ENCODE measurements at places on chromosomes 16 and 17.

GRCh38 chr17:13563866-13564265 lies 37.9 kb downstream of the HS3ST3A1 start:
- no peak for DNase-seq

DNA sequence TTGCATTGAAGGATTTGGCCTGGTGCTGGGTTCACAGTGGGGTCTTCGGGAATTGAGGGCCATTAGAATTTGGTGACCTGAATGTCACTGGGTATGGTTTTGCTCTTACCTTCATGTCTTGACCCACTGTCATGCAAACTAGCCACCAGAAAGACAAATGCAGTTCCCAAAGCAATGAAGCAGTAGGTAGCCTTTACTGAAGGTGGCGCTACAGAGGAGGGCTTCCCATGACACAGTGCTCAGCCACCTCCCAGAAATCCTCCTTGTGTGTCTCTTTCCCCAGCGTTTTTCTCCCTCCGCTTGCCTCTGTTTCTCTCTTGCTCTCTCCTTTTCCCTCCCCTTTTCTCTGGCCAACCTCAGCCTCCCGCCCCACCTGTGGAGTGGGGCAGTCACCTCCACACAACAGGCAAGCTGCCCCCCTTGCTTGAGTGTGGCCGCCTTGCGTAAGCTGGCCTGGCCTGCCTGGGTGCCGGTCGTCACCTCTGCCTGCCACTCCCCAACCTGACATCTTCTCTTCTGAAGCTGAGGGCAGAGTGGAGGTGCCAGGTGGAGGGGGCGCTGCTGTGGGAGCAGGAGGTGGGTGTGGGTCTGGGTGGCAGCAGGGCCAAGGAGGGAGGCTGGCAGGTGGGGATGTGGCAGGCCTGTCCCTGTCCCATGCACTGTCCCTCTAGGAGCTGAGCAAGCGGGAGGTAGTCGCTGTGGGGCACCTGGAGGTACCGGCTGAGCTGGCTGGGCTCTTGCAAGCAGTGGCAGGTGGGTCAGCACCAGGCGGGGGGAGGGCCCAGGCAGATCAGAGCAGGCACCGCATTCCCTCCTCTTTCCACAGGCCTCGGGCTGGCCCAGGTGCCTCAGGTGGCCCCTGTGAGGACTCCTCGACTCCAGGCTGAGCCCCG lies 34.7 kb downstream of the MYO15A start:
- peak; percentile 50 for DNase-seq

DNA sequence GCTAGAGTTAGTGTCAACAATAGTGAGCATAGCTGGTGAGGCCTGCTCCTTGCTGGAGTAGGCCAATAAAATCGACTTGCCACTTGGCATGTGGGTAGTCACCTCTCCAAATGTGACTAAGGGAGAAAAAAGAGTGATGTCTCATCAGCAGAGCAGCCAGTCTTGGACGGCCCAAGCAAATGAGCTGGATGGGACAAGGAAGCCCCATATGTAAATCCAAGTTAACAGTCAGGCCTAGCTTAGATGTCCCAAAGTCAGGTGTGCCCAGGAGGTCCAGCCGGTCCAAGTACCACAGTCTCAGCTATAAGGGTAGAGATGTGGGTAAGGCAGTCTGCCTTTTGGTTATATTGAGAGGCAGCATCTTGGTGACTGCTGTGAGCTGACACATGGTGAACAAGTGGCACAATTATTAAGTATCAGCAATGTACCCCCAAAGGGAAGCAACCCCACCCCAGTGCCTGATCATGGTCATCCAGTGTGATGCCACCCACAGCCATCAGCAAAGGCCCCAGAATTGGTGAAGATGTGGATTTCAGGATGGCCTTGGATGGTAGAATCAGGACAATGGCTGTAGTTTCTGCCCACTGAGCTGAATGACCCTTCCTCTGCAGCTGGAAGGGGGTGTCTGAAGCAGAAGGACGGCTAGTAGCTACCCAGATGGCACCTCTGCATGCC lies 83.4 kb downstream of the TNFRSF13B start:
- no peak for DNase-seq

DNA sequence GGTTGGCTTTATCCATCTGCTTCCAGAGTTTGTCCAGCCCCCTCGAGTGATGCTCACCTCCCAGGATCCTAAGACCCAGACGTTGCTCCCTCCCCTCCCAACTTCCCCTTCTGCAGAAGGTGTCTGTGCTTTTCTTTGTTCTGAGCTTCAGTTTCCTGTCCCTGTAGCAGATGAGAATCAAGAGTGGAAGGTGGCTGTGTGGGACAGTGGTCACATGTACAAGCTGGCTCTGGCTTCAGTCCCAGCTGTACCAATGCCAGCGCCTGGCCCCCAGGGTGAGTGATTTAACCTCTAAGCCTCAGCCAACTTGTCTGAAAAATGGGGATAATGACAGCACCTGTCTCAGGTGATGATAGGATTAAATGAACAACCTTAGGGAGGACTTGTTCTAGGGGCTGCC lies 7.7 kb downstream of the PRR15L start:
- DNase-seq, result no peak

DNA sequence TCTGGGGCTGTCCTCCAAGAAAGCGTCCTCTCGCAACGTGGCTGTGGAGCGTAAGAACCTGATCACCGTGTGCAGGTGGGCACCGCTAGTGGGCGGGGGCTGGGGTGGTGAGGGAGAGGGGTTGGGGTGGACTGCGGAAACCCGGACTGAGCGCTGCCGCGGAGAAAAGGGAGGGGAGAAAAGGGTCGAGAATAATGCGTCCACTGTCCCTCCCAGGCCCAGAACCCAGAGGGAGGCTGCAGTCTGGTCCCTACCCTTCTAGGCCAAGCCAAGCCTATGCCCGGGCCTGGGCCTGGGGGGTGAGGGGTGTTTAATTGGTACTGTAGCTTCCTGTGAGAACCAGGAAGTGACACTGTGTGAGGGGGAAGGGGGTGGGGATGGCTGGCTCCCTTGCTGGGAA lies 464 bp downstream of the RUNDC3A start:
- DNase-seq, result no peak

GRCh38 chr17:42038221-42038973 lies 12.0 kb downstream of the C17orf113 start:
- DNase-seq, result no peak

- no peak for DNase-seq
These were observed 323.3 kb upstream of the TNRC6C start for GRCh38 chr17:77635176-77635575.

DNA sequence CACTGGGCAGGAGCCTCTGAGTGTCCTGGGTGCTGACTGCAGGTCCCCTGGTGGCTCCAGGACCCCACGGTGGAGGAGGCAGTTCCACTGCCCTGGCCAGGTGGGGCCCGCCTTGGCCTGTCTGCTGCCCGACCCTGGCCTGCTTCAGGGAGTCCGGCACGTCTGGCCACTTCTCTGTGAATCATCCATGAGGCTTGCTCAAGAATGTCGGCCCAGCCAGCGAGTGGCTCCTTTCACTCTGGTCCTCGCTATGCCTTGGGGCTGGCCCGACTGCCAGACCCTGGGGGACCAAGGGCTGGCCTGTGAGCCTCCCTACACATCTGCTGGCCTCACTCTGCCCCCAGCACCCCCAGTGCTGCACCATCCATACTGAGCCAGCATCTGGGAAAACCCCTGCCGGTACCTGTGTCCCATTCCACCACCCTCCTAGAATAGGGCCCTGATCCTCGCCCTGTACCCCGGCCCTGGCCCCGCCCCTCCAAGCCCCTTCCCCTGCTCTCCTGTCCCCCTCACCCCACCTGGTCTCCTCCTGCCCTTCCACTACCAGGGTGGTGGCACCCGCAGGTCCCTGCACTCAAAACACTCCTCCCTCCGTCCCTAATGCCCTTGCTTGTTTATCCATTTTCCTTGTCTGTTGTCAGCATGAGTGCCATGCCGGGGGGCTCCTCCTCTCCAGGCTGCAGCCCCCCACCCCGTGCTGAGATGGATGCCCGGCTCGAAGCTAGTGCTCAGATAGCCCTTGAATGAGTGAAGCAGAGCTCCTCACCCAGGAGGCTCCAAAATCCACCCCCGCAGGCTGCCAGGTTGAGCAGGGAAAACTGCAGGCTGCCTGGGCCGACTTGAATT lies 35.5 kb downstream of the ADCY7 start:
- DNase-seq, result no peak

DNA sequence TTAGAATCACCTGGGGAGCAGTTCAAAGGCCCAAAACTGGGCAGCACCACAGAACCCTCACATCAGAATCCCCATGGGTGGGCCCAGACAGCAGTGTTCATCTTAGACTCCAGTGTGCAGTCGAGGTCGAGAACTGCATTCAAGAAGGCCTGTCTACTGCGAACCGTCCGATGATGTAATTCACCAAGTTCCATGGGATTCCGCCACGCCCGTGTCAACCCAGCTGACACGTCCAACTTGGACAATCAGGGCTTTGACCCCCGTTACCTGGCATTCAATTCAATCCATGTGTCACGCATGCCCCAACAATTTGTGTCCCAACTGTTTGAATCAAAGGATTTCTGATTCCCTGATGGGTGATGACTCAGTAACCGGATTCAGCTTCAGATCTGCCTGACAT lies 9.2 kb downstream of the HSBP1 start:
- no peak for DNase-seq

DNA sequence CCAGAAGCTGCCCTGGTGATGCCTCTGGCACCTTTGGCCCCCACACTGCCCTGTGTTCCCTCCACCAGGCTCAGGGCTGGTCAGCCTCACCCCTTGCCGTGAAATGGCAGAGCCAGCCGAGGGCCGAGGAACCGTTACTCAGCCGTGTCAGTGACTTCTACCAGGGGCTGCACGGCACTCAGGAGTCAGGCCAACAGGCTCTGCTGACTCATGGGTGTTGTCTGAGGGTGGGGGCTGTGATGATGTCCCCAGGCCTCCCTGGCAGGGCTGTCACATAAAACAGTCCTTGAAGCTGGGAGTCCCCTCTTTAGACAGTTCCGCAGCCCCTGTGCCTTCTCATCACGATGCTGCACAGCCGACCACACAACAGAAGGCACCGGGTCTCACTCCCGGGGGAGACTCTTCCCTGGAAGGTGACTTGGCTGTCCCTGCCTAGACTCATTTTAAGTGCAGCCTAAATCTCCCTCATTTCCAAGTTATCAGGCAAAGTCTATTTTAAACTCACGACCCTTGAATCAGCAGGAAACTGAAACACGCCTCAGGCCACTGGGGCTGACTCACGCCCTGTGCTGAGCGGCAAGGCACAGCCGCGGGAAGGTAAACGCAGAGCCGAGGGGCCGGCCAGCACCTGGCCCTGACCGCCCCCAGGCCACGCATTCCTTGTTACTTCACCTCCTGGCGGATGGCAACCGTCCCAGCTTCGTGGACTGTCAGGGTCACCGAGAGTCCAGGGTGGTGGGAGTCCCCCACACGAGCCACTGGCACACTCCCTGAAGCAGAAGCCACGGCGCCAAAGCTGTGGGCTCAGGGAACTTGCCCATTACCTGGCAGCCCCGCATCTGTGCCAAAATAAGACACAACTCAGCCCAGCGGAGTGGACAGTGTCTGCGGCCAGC lies 102.6 kb downstream of the ZNF778 start:
- DNase-seq, result peak; percentile 65

DNA sequence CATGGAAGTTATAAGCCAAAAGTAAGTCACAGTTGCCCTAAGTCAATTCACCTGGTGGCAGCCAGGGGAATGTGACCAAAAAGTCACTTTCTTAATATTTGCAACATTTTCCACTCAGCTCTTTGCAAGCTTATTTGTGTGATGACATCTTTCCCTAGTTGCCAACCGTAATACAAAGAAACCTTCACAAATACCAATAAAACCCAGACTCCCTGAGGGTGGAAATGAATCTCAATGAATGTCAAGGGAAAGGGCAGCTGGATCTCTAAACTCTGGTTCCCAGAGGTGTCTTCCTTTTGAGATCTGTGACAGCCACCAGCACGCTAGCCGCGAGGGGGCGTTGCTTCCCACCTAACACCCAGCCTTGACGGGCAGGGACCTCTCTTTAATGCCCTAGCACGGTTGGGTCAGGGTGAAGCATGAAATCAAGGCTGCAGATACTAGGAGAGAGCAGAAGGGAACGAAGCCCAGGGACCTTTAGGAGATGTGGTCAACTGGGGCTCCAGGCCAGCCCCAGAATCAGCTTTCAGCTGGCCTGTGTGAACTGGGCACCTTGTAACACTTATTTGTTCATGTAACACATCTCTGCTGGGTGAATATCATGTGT lies 82.2 kb downstream of the CMC2 start:
- peak; percentile 48 for DNase-seq

DNA sequence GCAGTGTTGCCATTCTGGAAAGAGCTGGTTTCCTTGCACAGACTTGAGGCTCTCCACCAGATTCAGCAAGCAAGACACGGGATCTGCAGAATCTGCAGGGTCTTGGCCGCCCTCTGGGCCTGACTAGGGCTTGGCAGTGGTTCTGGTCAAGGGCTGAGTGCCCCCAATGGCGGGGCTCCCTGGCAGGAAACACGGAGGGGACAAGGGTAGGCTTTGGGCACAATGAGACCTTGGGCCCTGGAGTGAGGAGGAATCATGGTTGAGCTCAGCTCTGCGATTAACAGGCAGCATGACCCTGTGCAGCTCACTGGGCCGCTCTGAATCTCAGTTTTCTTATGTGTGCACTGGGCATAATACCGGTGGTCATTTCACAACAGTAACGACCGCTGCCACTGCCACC lies 249.9 kb downstream of the GSG1L start:
- no peak for DNase-seq

GRCh38 chr17:82974136-82974952 lies 105.1 kb upstream of the METRNL start:
- DNase-seq, result no peak

DNA sequence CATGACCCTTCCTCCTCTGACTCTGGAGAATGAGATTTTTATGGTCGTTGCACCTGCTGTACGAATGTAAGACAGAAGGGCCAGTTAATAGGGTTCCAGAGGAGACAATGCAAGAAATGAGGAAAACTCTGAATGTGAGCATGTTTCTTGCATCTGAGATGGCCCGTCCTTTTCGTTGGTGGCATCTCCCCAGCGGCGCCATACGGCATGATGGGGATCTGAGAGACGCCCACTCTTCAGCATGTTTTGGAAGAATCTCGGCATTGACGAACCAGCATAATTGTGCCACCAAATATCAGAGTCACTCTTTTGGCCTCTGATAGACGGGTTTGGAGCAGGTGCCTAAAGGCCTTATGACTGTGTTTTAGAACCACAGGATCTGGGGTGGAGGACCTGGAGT lies 126.5 kb upstream of the RCVRN start:
- no peak for DNase-seq

DNA sequence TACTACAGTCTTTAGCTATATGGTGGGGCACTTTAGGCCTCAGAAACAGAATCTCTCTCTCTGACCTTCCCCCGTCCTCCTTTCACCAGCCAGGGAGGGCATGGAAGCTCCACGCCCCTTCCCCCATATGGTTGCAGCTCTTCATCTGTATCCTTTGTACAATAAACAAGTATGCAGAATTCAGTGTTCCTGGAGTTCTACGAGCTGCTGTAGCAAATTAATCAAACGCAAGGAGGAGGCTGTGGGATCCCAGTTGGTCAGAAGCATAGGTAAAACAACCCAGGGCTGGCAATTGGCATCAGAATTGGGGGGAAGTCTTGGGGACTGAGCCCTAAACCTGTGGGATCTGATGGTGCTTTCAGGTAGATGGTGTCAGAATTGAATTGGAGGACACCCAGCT lies 163.7 kb upstream of the NLRP1 start:
- DNase-seq, result no peak

GRCh38 chr16:57937861-57938260 lies 33.1 kb downstream of the CNGB1 start:
- DNase-seq, result no peak

- peak; percentile 91 for DNase-seq
These were observed 10.4 kb downstream of the HSD11B2 start for GRCh38 chr16:67441271-67441753.

- DNase-seq, result peak; percentile 47
These were observed 48.4 kb upstream of the KDM8 start for GRCh38 chr16:27154705-27155521.

- DNase-seq, result peak; percentile 28
These were observed 10.5 kb downstream of the DBNDD1 start for GRCh38 chr16:90008708-90009145.

GRCh38 chr17:43917016-43917347 lies 9.6 kb upstream of the MPP2 start:
- DNase-seq, result no peak
